ENCODE measurements at places on chromosomes 7 and 10.
A peak's percentile ranks its signal among the peaks of the same experiment; 100 is the strongest.

DNA sequence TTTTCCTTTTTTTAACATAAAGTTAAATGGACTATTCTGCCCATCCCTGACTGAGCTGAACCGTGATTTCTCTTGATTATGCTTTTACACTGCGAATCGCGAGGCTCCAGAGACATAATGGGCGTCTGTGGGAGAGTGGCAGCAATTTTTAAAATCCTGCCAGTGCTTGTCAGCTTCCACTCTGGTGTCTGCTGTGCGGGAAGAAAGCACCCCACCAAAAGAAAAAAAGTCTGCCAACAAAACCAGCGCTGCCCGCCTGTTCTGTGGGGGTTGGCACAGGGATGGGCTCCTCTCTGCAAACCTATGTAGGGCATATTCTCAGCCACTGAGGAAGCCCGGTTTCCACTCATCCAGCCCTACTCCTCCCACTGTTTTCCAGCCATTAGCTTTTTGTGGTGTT, 592.3 kb upstream of the GALNT17 start:
- no peak for DNase-seq

DNA sequence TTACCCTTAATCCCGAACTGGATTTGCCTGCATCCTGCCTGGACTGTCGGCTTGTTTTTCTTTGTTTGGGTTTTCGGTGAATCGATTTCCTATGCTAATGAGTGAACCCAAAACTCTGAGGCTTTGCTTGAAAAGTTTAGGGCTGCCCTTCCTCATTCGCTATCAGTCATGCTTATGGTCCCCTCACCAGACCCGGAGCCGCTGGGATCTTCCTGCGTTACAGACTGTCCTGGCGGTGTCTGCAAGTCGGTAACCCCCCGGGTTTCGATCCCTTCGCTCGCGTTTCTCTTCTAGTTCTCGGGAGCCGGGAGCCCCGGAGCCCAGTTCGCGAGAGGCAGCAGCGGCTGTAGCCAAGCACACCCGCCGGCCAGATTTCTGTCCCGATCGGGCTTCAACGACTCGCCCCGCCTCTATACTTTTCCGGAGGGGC, 2.2 kb downstream of the EMX2 start:
- DNase-seq = no peak

DNA sequence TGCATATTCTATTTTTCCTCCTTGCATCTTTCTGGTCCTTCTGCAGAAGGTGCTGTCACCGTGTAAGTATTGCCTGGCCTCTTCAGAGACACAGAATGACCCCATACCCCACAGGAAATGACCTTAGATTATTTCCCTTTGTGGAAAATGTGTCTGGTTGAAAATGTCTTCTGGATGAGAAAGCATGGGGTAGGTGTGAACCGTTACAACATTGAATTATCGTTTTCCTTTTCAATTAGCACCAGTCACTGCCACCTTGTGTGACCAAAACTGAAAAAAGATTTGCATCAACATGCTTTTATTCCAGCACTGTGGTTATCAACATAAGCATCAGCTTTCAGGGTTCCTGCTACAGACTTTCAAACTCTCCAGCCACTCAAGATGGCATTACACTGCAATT, 58.0 kb upstream of the CELF2 start:
- no peak for DNase-seq

- no peak for DNase-seq
Observed at GRCh38 chr7:128728598-128728997, 10.6 kb upstream of the CALU start.

DNA sequence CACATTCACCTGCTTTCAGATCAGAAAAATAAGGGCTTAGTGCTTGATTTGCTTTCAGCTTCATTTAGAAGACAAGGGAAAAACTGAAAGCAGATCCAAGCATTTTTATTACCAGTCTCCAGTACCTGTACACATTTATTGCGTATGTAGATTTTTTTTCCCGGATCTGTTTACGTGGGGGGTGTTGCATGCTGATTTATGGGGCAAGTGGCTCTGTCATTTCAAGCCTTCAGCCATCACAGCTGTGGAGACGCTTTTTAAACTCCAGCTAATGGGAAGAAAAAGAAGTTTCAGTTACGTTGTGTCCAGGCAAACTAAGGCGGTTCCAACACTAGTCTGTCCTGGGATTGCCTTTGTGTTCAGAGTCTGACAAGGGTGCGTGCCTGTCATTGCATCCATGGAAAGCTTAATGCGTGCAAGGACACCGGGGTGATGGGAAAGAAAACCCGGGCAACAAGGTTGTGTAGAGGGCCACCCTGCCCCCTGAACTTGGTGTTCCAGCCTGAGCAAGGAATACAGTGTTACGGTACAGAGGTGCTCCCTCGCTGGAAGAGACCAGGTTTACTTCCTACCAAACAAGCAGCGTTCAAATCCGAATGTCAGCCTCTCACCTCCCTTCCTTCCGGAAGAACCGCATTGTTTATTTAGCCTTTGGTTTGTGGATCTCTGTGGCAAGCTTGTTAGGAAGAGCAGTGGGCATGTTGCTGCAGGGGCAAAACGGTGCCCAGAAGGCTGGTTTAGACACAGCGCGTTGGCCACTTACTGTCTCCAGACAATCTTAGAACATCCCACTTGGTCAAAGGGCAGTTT, 128.2 kb downstream of the FGFR2 start:
- DNase-seq = peak; percentile 33

- DNase-seq = peak; percentile 15
Observed at GRCh38 chr7:138170959-138171703, 94.9 kb downstream of the AKR1D1 start.

DNA sequence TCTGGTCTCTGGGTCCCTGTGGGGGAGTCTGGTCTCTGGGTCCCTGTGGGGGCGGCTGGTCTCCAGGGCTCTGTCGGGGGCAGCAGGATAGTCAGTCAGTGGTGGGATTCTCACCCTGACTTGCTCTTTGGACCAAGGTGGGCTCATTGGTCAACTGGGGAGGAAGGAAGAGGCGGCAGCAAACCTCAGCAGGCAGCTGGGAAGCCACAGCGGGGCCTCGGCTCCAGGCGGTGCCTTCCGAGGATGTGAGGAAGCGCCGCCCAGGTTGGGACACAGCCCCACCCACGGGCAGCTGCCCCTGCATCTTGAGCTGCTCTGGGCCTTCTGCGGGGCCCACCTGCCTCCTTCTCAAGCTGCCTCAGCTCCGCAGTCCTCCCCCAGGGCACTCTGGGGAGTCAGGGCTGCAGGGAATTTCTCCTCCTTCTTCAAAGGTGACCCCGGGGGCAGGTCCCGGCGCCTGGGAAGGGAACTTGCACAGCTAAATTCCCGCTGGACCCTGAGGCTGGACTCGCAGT, 20.4 kb upstream of the KNDC1 start:
- no peak for DNase-seq

GRCh38 chr7:16014031-16014430, 327.5 kb upstream of the MEOX2 start:
- no peak for DNase-seq

GRCh38 chr10:8445353-8445752, 390.9 kb downstream of the GATA3 start:
- no peak for DNase-seq

- peak; percentile 51 for DNase-seq
Observed at GRCh38 chr10:121579656-121580055, 18.6 kb downstream of the FGFR2 start.

DNA sequence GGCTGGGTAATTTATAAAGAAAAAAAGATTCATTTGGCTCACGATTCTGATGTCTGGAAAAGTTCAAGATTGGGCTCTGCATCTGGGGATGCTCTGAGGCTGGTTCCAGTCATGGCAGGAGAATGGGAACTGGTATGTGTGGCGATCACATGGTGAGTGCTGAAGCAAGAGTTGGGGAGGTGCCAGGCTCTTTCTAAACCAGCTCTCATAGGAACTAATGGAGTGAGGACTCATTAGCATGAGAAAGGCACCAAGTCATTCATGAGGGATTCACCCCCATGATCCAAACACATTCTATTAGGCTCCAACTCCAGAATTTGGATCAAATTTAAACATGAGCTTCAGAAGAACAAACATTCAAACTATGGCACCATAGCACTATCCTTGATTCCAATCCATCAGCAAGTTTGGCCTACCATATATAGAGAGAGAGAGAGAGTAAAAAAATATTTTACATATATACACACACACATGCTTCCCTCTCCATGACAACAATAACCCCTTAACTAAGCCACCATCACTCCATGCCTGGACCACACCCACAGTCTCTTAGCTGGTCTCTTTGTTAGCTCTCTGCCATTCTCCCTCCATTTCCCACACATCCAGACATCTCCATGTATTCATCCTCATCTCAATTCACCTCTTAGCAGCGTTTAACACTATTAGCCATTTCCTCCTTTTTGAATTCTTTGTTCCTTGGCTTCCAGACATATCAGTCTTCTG, 57.9 kb downstream of the NPY start:
- no peak for DNase-seq

- DNase-seq = no peak
Observed at GRCh38 chr7:42753367-42753766, 158.5 kb downstream of the C7orf25 start.

GRCh38 chr7:141563956-141564623, 12.9 kb downstream of the AGK start:
- DNase-seq = no peak

- no peak for DNase-seq
Observed at GRCh38 chr7:115198143-115198542, 276.2 kb downstream of the MDFIC start.

DNA sequence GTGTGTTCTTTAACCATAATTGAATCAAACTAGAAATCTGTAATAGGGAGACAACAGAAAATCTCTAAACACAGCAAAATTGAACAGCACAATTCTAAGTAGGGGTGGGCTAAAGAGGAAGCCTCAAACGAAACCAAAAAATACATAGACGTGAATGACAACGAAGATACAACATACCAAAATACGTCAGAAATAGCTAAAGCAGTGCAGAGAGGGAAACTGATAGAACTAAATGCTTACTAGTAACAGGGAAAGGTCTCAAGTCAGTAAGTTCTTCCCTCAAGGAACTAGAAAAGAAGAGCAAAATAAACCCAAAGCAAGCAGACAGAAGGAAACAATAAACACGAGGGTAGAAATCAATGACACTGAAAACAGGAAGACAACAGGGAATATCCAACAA, 19.1 kb downstream of the RPP38 start:
- no peak for DNase-seq

GRCh38 chr10:132721725-132722124, 64.2 kb downstream of the NKX6-2 start:
- DNase-seq = no peak

DNA sequence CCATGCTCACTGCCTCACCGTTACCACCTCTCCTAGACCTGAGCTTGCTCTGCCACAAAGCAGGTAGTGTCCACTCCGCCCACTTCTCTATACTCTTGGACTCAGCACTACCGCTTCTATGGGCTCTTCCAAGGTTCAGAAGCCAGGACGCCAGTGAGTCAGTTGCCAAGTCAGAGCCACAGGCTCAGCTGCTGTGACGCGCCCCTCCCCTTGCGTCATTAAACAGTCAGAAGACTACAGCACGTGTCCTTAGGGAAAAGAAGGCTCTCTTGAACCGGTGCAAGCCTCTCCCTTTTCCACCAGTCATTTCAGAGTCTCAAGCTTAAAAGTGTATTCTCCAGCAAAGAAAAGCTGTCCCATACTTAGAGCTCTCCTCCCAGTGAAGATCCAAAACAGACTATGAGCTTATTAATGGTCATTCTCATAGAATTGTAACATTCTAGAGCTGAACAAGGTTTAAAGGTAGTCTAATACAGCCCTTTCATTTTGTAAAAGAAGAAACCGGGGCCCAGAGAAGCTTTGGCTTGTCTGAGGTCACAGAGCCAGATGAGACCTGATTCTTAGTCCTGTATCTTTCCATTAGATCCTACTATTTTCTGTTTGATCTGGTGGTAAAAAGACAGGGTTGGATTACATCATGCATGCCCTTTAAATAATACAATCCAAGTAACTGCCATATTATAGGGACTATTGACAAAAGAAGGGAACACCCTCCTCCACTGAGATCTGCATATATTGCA, 40.9 kb upstream of the MET start:
- no peak for DNase-seq

DNA sequence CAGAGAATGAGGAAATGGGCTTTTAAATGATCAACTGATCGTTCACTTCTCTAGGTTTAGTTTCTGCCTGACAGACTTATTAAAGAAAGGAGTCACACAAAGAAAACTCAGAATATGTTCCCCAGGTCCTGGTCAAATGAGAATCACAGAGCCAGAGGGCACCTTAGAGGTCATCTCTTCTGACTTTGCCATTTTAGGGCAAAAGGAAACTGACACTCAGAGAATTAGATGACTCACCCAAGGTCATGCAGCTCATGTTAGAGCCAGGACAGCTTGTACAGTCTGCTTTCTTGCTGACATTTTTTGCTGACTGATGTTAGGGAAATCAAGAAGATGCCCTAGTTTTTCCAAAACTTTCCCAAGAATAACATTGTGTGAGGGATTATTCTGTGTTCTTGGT, 312.7 kb upstream of the SP8 start:
- no peak for DNase-seq

DNA sequence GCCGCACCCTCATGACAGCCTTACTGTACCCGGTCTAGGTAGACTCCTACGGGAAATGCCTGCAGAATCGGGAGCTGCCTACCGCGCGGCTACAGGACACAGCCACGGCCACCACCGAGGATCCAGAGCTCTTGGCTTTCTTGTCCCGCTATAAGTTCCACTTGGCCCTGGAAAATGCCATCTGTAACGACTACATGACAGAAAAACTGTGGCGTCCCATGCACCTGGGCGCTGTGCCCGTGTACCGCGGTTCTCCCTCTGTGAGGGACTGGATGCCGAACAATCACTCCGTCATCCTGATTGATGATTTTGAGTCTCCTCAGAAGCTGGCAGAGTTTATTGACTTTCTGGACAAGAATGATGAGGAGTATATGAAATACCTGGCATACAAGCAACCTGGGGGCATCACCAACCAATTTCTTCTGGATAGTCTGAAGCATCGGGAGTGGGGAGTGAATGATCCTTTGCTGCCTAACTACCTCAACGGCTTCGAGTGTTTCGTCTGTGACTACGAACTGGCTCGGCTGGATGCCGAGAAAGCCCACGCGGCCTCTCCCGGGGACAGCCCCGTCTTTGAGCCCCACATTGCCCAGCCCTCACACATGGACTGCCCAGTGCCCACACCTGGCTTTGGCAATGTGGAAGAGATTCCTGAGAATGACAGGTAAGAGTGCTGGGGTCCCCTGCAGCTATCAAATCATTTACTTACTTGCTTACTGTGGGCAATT, 8.5 kb upstream of the CHCHD1 start:
- no peak for DNase-seq

- DNase-seq = no peak
Observed at GRCh38 chr10:91587710-91588638, 44.9 kb downstream of the PPP1R3C start.

DNA sequence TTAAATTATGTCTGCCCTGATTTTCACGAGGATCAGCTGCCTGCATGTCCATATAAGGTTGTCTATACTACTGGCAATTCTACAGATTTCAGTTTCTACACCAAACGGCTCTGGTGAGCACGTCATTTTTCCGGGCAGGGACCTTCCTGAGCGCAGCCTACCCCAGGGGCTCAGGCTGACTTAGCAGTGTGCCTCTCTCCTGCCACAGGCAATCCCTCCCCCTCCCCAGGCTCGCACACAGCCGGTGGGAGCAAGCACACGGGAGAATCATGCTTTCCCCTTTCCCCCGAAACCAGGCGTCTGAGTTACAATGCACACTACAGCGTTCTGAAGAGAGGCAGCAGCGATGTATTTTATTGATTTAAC, 1.7 kb downstream of the KLF6 start:
- peak; percentile 52 for DNase-seq

GRCh38 chr7:158192956-158193355, 394.7 kb downstream of the PTPRN2 start:
- no peak for DNase-seq
